ENCODE measurements at places on chromosomes 16 and 17. TPM values are rescaled to one million over a fixed set of nuclear protein-coding genes. Genes with fewer than 3 reads are reported as not detected.

GRCh38 chr16:19375561-19376158, 42.0 kb upstream of the TMC5 start:
- no peaks in the 10 kb centered on the region for H3K36me3 ChIP-seq
- no peak overlapping the region for H3K27ac ChIP-seq
- no peaks in the 10 kb centered on the region for H3K27me3 ChIP-seq
- H3K4me3 ChIP-seq = no peak overlapping the region

DNA sequence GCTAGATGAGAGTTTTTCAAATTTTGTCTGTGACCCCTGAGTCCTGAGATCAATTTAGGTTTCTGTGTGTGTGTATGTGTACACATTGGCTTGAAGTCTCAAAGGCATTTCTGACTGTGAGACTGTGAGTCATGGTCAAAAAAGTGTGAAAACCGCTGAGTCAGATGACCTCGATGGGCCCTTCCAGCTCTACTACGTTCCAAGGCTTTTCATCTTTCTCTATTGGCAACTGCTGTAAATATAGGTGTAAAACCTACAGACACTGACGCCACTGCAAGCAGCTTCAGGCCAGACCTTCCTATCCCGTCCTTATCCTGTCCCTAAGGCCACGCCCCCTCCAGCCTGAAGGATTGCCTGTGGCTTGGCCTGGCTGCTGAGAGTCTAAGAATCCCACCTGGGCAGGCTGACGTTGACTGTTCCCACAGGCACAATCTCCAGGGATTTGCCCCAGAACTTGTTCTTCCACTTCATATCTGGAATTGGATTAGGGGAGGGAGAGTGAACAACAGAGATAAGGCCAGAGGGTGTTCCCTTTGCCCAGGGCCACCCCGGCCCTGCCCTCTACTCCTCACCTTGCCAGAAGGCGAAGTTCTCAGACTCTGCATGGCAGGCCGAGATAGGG, 11.3 kb downstream of the OSBPL7 start:
- H3K27me3 ChIP-seq = no peaks in the 10 kb centered on the region
- H3K4me3 ChIP-seq = no peak overlapping the region
- H3K36me3 ChIP-seq = peaks cover 21% of the 10 kb centered on the region
- peaks cover 19% of the 10 kb centered on the region for H3K4me1 ChIP-seq

DNA sequence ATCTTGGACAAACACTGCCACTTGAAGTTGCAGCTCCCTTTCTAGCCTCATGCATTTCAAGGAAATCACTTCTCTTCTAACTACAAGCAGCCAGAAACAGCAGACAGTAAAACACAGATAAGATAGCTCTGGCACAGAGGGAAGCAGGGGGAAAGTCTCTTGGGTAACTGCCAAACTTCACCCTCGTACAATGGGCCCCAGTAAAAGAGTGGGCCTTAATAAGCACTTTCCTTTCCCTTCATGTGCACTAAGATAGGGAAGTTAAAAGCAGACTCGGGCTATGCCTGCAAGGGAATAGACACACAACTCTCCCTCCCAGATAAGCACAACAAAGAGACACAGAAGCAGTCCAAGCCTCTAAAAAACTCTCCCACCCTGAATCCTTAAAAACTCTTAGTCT, 4.2 kb upstream of the KRTAP4-5 start:
- no peaks in the 10 kb centered on the region for H3K27me3 ChIP-seq
- peaks cover 17% of the 10 kb centered on the region for H3K4me1 ChIP-seq
- peak overlapping the region; percentile 78 for H3K27ac ChIP-seq
- no peak overlapping the region for H3K4me3 ChIP-seq
- H3K36me3 ChIP-seq = no peaks in the 10 kb centered on the region

The SLC12A3 gene
- not detected for total RNA-seq

GRCh38 chr16:56916571-56917403, 15.2 kb upstream of the HERPUD1 start:
- H3K27ac ChIP-seq = peak overlapping the region; percentile 63
- H3K4me3 ChIP-seq = no peak overlapping the region
- DNase-seq = no peak

All from mesothelial cell of epicardium (in vitro differentiated cells).